ENCODE measurements at places on chromosomes 13 and 19.

DNA sequence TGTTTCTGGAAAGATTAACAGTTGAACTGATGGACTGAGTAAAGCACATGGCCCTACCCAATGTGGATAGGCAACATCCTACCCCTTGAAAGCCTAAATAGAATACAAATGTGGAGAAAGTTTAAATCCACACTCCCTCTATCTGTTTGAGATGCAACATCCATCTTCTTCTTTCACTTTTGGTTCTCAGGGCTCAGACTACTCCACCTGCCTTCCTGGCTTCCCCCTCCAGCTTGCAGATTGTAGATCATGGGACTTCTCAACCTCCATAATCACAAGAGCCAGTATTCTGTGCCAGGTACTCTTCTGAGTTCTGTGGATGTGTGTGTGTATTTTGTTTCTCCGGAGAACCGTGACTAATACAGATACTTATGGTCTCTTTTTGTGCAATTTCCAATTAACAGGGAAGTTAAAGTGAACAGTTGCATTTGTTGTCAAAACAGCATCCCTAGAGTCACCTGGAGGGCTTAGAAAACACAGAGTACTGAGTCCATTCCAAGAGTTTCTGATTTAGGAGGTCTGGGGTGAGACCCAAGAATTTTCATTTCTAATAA, 590.3 kb upstream of the MIR17HG start:
- DNase-seq = no peak

DNA sequence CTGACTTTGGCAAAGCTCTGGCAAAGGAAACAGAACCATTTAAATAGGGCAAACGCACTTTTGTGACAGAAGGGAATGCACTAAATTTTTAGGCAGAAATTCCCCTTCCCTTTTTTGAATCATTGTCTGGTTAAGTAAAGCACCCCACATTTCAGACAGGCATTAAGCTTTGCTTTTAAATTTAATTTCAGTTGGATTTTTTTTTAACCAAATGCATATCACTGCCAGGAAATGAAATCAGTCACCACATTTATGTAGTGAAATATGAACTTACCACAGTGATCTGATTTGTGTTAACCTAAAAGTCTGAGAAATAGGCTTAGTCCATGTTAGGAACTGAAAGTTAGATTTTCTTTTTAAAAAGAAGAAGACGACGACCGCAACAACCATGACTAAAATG, 10.8 kb downstream of the GPR183 start:
- no peak for DNase-seq

DNA sequence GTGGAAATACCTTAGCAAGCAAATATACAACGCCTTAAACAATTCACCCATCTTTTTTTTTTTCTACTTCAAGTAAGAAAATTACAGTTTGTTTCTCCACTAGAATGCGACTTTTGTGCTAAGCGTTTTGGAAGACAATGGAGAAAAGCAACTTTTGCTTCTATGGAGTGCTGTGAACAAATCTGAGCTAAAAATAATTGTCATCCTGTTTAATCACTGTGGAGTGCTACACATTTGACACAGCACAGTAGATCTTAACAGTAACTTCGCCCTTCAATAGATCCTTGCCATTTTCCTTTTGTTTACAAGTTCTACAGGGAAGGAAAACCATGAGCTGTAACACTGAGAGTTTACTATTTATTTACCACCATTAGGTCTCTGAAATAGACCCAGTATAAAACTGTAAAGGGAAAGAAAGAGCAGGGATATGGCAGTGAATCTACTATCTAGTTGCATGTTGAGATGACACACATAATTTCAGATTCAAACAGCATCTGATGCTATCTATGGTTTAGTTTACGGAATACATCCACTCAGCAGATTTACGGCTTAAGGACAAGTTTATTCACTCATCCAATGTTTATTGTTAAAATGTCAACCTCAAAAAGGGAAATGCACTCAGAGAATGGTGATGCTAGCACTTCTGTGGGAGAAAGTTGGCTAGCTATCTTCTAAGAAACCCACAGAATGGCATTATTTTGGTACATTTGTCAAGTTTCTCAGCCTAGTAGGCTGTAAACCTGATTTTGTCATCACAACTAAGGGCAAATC, 175.3 kb downstream of the VWA8 start:
- no peak for DNase-seq

DNA sequence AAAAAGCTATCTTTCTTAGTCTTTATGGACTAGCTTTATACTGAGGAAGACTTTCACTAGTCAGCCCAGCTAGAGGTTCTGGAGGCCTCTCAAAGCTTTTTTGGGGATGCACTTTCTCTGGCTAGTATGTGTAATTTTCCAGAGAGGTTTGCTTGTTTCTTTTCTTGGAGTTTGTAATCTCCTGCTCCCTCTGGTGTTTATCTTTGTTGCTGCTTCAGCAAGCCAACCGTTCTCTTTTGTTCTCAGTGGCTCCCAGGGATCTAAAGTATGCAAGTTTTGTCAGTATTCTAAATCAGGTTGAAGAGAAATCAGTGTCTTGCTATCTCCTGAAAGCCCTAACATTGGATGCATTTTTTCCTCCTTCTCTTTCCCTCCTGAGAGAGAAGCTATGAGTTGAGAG, 121.1 kb upstream of the MYO16 start:
- no peak for DNase-seq

- DNase-seq = no peak
Measured at GRCh38 chr13:100388923-100389322, 199.7 kb downstream of the GGACT start.

GRCh38 chr13:38685974-38686576, 802 bp upstream of the FREM2 start:
- no peak for DNase-seq

- DNase-seq = no peak
Measured at GRCh38 chr13:55783841-55784240, 1356.9 kb upstream of the PRR20A start.

GRCh38 chr13:30616927-30617314, 799 bp upstream of the USPL1 start:
- DNase-seq = no peak

DNA sequence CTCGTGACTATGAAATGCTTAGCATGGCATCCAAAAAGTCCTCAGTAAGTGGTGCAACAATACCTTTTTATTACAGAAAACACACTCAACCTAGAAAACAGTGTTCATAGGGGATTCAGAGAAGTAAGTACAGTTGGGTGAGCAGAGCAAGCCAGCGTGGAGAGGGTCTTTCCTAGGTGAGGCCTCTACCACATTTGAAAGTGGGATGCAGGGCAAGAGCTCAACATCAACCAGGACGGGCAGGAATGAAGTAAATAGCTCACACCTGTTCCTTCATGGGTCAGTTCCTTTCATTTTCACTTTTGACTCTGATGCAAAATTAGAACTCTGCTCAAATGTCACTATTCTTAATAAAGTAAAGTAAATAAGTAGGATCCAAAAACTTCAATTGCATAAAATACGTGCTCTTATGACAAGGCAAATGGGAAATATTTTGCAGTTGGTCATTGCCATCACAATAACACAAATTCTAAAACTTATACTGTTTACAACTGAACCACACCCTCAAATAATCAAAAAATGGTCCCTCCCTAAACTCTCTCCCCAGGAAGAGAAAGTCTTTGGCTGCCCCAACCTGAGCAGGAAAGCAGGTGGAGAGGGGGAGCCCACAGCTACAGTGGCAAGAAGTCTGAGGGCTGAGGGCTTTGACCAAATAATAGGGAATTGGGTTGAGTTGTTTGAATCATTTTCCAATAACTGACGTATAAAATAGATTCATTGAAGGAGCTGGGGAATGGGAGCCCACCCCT, 20.2 kb downstream of the CHAMP1 start:
- no peak for DNase-seq

- no peak for DNase-seq
Measured at GRCh38 chr13:34128661-34129060, 310.7 kb downstream of the RFC3 start.

- DNase-seq = no peak
Measured at GRCh38 chr19:54149021-54149812, 10.3 kb downstream of the LENG1 start.

- peak; percentile 76 for DNase-seq
Measured at GRCh38 chr19:48390188-48391099, 907 bp downstream of the KDELR1 start.

DNA sequence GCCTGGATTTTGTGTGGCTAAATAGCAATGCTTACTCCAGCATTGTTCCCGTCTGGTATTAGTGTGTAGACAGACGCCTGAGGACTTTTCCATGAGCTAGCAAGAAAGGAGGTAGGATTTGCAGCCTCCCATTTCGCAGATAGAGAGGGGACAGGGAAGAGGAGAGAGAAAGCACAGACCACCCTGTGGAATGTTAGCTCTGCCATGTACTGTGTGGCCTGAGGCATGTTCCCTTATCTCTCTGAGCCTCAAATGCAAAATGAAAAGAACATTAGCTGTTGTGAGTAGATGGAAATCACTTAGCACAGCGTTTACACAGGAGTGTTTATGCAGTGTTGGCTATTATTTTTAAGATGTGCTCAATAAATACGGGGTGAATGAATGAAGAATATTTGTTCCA, 45.5 kb downstream of the OLFM4 start:
- no peak for DNase-seq

DNA sequence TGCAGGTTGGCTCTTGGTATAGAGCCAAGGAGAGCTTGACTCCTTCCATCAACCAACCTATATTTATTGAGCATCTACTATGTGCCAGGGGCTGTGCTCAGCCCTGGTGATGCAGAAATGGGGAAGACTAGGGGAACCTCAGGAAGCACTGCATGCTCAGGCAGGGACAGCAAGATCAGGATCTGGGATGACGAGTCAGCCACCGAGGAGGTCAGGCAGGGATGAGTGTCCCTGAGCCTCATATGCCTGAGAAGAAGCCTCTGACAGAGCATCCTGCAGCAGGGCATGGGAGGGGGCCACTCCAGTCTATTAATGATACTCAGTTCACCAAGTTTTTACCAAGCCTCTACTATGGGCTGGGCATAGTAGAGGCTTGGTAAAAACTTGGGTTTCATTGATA, 158.1 kb downstream of the KATNAL1 start:
- no peak for DNase-seq

GRCh38 chr19:38617283-38617763, 430 bp downstream of the MAP4K1 start:
- peak; percentile 57 for DNase-seq

DNA sequence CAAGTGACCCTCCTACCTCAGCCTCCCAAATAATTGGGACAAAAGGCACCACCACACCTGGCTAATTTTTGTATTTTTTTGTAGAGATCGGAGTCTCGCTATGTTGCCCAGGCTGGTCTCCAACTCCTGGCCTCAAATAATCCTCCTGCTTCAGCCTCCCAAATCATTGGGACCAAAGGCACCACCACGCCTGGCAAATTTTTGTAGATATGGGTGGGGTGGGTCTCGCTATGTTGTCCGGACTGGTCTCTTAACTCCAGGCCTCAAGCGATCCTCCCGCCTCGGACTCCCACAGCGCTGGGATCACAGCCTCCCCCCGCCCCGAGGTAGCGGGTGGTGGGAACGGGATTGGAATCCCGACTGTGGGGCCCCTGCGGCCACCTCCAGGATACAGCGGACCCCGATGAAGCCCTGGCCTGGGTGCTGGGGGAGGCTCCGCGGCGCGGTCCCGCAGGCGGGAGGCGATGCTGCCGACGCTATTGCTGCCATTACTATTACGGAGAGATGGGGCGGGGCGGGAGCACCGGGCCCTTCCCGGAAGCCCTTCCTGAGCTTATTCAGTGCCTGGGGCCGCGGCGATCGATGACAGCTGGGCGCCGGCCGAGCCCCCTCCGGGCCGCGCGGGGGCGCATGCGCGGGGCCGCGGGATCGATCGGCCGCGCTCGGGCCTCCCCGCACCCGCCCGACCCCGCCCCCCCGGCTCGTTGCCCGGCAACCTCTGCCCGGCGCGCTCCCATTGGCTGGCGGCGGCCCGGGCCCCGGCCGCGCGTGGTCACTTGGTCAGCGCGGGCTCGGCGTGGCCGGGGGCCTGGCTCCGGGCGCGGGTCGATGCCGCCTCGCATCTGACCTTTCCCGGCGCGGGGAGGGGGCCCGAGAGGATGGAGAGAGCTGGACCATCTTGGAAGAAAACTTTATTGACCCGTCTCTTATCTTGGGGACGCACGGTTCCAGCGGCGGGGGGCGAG, 27.9 kb upstream of the ONECUT3 start:
- peak; percentile 56 for DNase-seq

DNA sequence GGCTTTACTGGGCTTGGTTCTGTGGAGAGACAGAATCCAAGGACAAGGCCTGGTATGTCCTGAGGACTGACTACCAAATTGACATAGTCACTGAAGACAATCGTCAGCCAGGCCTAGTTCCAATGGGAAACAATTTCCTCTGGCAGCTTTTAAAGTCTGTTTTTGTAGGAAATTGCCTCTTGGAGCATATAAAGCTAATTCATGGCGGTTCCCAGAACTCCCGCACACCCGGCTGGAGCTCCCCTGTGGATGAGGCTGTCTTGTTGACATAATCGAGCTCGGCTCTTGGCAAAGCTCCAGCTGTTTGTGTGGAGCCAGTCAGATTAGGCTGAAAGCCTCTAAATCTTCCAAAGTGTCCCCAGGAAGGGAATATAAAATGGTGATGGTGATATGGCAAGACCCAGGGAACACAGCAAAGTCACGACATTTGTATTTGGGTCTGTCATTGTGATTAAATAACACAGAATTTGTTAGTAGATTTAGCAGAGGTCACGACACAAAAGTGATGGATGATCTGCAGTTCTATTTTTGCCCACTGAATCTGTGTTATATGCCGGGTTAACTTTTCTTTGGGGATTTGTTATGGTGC, 395.0 kb downstream of the PCDH9 start:
- DNase-seq = no peak

DNA sequence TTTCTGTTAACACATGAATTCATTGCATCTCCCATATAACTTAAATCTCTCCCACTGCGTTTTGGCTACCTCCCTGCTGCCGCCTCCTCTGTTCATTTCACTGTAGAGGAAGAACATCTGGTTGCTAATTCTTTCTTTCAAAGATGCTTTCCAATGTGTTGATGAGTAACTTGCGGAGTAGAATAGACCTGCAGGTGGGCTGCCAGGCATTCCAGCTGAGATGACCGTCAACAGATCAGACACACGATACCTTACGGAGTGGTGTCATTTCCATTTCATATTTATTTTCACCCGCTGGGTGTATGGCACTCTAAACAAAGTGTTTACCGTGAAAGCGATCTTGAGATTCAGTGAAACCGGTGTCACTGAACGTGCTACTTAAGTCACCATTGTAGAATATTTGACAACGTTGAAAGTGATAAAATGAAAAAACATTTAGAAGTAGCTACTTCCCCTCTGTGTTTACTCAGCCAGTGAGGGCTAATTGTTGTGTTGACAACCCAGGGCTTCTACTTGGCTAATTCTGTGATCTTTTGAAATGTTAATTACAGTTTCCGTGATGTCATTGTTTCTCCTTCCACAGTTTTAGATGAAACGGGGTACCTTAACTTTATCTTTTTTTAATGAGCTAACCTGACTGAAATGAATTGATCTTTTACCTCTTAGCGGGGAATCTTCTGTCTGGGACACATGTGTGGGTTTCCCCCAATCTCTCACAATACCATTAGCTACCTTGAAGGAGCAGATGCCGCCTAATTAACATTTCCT, 228.5 kb upstream of the ARGLU1 start:
- DNase-seq = no peak

DNA sequence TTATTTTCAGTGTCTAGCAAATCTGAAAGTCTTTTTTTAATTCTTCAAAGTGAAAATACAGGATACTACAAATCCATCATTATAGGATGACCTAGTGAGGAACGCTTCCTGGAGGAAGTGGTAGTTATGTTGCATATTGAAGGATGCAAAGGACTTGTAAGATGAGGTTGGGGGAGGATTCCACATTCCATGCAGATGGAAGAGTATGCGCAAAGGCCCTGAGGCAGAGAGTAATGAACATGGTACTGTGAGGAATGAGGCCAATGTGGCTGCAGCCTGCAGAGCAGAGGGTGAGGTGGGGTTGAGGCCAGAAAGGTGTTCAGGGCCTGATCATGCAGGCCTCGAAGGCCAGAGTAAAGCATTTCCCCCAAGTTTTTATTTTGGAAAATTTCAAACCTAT, 202.8 kb downstream of the MTUS2 start:
- DNase-seq = no peak

Measured in activated T-cell treated with anti-CD3 and anti-CD28 coated beads, Interleukin-2, amount 50 U/mL, for 48 hours (primary cell).